LHCN-M2 (cell line): ENCODE measurements at places on chromosomes 16 and 17. TPM values are rescaled to one million over a fixed set of nuclear protein-coding genes. Genes with fewer than 3 reads are reported as not detected.

GRCh38 chr16:87305505-87306391 lies 11.4 kb downstream of the C16orf95 start:
- DNase-seq: no peak

HNF1B gene
- not detected in 2 replicates for total RNA-seq

- no peak for DNase-seq
Measured at GRCh38 chr17:34167354-34167753, 87.7 kb upstream of the CCL2 start.

GRCh38 chr17:27610304-27610677 lies 20.7 kb upstream of the LGALS9 start:
- DNase-seq: no peak

DNA sequence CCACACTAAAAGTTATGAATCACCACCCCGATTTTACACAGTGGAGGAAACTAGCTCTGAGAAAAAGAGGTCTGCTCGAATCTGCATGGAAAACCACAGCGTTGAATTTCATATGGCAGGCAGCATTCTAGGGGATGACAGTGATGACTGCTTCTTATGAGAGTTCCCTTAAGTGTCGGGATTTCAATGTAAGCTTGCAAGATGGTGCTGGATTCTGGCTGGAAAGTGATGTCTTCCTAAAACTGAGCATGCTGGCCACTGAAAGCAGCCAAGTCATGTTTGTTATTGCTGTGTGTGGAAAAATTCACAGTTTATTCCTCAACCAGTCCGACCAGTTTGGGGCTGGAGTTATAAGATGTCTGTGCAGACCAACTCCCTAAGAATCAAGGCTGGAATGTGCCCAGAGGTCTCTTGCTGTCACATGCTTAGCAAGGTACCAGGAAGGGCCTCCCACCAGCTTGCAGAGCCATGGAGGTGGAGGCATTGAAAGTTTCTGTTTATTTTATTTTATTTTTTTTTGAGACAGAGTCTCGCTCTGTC lies 37.2 kb upstream of the GAN start:
- DNase-seq: no peak

- no peak for DNase-seq
Measured at GRCh38 chr16:54425681-54426552, 139.3 kb upstream of the IRX3 start.

GRCh38 chr16:87921236-87921773 lies 15.0 kb downstream of the CA5A start:
- no peak for DNase-seq

- peak; percentile 33 for DNase-seq
Measured at GRCh38 chr17:57605675-57606105, 139.4 kb downstream of the CCDC182 start.

DNA sequence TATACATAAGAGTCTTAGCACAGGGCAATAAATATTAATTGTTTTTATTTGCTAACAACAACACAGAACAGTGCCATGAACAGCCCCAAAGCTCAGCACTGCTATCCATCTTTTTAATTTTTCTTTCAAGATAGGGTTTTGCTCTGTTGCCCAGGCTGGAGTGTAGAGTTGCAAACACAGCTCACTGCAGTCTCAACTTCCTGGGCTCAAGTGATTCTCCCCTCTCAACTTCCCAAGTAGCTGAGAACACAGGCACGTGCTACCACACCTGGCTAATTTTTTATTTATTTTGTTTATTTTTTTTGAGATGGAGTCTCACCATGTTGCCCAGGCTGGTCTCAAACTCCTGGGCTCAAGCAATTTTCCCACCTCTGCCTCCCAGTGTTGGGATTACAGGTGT lies 47.6 kb upstream of the AKAP1 start:
- no peak for DNase-seq

- no peak for DNase-seq
Measured at GRCh38 chr17:64275016-64275415, 12.0 kb upstream of the TEX2 start.

DNA sequence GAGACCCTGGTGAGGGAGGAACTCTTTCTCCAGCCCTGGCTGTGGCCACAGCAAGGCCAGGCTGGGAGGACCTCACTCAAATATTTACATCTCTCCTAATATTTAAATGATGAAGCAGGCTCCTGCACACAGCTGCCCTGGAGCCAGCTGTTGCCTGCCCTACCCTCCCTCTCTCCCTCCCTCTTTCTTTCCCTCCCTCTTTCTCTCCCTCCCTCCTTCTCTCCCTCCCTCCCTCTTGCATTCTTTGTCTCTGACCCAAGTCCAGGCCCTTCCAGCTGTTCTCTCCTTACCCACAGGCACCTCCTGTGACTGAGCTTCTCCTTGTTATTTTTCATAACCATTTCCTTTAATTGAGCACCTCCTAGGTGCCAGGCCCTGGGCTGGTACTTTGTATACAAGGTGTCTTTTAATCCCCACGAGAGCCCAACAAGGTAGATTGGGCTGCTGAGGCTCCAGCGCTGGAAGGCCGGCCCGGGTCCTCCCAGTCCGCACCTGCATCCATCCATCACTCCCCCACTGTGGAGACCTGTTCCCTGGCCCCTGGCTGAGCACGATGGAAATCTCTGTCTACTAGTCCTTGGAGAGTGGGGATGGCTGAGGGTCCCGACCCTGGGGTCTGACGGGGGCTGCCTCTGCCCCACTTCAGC lies 242.3 kb downstream of the SEC14L1 start:
- peak; percentile 89 for DNase-seq

- DNase-seq: no peak
Measured at GRCh38 chr17:11487469-11487868, 110.8 kb upstream of the DNAH9 start.

TMEM220 gene
- total RNA-seq: 2.4 and 4.8 TPM in 2 replicates

CCL8 gene
- not detected in 2 replicates for total RNA-seq

TBX6 gene
- 0.29 and 1.5 TPM in 2 replicates for total RNA-seq

PSMC3IP gene
- total RNA-seq: 23.2 and 32.4 TPM in 2 replicates

- DNase-seq: no peak
Measured at GRCh38 chr17:3594976-3595375, 14.2 kb downstream of the TRPV1 start.

- no peak for DNase-seq
Measured at GRCh38 chr16:47463771-47464624, 2.9 kb downstream of the PHKB start.

GRCh38 chr16:17273142-17273561 lies 197.6 kb downstream of the XYLT1 start:
- DNase-seq: peak; percentile 72

DNA sequence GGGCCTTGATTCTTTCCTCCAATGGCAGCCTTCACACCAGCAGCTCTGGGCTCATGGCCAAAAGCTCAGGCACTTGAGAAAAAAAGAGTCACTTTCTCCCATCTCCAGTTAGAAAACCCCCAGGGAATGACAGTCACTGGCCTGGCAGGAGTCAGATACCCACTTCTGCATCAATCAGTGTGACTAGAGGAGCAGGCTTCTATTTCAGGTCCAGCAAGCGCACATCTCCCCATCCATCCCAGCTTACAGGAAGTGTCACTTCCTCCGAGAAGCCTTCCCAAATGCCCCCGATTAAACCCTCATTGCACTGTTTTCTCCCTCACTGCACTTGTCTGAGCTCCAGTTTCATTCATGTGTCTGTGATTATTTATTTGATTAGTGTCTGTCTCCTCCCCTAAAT lies 30.4 kb upstream of the CCL1 start:
- no peak for DNase-seq

GRCh38 chr17:31750578-31750977 lies 108.5 kb downstream of the COPRS start:
- DNase-seq: no peak

- DNase-seq: no peak
Measured at GRCh38 chr16:24728891-24729242, 584 bp upstream of the TNRC6A start.

GRCh38 chr17:43530288-43531081 lies 15.7 kb downstream of the ETV4 start:
- peak; percentile 99 for DNase-seq
